Foreskin fibroblast (primary cell): ENCODE measurements at places on chromosomes 16 and 17.

- no peak for DNase-seq
These were observed 152.4 kb upstream of the RBL2 start for GRCh38 chr16:53281859-53282258.

- peak; percentile 61 for DNase-seq
These were observed 48.7 kb downstream of the TEX14 start for GRCh38 chr17:58643147-58643546.

DNA sequence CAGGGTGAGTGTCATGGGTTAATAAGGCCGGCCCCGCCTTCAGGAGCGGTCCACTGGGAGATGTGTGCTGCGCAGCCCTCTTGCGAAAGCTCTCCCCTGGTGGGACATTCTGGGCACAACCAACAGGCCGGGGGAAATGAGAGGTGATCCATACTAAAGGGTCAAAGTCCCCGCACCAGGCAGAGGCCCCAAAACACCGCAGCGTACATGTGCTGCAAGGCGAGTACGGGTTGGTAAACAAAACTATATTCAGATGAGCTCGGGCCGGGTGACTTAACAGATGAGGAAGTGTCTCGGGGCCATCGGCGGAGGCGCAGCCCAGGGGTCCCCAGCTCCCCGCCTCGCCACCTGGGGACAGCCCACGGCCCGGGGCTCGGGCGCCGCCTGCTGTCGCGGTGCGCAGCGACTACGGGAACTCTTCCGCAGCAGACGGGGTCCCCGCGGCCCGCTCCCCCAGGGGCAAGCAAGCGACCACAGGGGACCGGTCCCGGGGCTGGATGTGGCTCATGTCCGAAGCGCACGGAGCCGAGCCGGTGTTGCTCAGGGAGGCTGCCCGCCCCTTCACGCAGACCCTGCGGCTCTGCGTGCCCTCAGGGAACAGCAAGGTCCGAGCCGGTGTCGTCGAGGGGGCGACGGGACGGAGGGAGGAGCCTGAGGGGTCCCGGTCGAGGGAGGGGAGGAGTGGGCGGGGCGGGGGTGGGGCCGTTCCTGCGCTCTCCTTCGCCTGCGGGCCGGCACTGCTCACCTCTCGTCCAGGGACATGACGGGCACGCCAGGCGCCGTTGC, at the start of gene RAB37:
Gene RAB37, plus strand, starts transcription at position 744 of the 786 bp plus-strand sequence. Its CDS starts 17 bp downstream, at position 761.
- DNase-seq, result no peak

DNA sequence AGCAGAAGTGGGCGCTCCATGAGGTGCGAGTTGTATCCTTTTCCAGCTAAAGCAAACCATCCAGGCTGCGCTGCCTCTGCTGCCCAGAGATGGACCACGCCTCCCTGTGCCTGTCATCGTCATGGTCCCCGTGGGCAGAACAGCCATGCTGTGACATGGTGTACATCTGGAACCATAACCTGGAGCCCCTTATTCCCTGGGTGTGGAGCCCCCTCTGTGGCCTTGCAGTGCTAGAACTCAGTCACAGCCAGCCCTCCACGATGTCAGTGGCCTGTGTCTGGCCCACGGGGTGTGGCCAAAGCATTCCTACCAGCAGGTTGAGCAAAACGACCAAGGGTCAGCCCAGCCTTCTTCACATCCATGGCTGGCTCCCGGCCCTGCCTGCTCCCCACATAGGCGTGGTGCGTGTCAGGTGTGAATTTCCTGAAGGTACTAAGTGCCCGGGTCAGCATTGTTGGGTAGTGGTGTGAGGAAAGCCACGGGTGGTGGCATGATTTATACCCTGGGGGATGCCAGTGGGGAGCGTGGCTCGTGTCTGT, 22.7 kb upstream of the JPT2 start:
- DNase-seq, result no peak

GRCh38 chr16:3963203-3963602, 82.7 kb upstream of the CREBBP start:
- DNase-seq, result peak; percentile 29

GRCh38 chr17:48441231-48441711, 11.3 kb upstream of the SKAP1 start:
- DNase-seq, result no peak

DNA sequence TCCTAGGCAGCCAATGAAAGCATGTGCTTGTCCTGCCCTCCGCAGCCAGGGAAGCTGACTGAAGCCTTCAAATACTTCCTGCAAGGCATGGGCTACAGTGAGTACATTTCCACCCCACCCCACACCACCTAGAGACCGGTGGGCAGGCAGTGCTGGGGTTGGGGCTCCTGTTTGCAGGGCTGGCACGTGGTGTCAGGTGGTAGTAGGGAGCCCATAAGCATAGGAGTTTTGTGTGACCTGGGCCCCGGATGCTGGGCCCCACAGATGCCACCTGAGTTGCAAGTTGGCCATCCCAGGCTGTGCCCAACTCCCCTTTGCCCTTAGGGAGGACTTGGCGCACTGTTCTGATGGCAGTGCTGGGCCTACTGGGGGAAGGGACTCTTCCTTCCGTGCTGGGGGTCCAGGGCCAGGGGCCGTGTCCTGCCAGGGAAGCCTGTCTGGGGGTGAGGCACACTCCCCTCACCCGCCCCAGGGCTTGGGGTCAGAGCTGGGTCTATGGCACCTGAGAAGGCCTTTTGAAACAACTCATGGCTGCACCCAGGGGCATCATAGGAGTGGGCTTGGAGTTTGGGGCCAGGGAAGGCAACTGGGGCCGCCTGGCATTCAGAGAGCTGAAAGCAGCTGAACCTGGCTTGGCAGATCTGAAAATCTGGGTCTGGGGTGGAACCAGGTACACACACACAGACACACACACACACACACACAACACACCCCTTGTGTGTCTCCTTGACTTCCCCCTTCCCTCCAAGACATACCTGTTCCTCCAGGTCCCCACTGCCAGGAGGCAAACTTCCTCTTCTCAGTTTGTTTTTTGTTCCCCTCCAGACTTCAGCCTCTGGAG, 5.8 kb upstream of the SETD6 start:
- DNase-seq, result no peak

DNA sequence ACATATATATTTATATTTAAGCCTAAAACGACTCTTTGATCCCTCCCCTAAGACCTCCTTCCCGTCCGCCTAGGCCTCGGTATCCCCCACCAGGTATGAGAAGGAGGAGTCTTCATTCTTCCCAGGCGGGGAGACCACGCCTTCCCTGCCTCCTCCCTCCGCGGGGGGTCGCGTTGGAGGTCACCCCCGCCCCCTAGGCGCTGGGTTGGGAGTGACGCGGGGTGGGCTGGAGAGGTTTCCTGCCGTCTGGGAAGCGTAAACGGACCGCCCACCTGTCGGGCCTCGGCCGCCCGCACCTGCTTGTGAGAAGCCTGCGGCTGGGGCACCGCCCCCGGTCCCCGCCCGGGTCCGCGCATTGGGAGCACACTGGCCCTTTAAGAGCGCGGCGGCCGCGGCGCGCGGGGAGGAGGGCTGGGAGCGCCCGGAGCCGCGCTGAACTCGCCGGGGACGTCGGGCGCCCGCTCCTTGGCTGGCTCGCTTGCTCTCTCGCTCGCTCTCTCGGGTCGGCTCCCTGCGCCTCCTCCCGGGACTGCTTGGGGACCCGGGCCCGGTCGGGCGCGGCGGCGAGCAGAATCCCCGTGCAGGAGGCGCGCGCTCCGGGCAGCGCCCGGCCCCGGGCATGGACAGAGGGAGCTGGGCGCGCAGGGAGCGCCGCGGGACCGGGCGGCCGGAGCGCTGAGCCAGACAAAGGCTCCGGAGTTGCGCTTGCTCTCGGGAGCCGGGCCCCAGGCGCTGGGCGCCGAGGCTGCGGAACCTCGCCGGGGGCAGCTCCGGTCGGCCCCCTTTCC, at the start of gene MMP15:
Gene MMP15, plus strand, starts transcription at position 404 of the 788 bp plus-strand sequence. CDS start 597 bp downstream, outside the sequence.
- peak; percentile 87 for DNase-seq

DNA sequence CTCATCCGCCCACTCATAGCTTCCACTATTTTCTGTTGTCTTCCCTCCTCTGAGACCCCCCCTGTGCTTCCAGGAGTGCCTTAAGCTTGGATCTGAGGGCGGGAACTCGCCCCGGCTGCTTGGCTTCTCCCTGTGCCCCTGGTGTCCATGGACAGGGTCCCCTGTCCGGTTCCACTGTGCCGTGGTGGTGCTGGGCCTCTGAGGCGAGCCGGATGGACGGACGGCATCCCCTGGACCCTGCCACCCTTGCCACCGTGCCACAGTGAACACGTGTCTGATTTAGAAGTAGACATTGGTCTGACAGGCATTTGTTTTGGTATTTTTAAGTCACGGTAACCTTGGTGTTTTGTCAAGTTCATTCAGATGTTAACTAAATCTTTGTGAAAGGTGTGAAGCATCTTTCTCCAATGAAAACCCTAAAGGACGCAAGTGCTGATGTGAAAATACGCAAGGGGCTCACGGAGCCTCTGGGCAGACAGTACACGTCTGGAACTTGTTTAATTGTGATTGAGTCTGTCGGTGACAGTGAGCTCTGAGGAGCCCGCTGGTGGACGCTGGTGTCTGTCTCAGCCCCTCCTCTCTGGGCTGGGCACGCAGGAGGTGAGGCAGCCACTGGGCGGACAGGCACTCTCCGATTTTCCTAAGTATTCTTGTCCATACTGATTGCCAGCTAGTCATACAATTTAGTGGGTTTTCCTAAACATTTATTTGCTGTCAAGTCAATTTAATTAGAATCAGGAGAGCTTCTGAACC, 26.3 kb downstream of the ZNF750 start:
- no peak for DNase-seq
